Kidney (tissue), 22 donors: ENCODE measurements at places on chromosomes 3 and 15. TPM values are rescaled to one million over a fixed set of nuclear protein-coding genes. Genes with fewer than 3 reads are reported as not detected.

GRCh38 chr3:71299160-71299559 is 284.4 kb downstream of the FOXP1 start:
- no peaks in the 10 kb centered on the region for H3K27me3 ChIP-seq
- no peak for DNase-seq
- H3K27ac ChIP-seq = no peak overlapping the region
- H3K4me1 ChIP-seq = no peaks in the 10 kb centered on the region
- H3K36me3 ChIP-seq = no peaks in the 10 kb centered on the region

DNA sequence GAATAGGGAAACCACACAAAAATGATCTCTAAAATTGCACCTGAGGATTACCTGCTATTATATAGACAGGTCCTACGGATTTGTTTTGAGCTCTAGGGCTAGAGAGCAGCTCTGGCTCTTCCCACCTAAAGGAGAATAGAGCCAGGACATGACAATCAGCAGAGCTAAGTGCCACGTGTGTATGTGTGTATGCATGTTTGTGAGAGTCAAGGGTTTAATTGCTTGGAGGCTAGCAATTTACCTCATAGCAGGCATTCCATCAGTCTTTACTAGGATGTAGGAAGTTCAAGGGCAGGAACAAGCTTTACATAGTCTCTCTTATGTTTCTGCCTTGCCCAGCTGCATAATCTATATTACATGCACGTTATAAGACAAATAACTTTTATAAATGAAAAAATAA is 498.2 kb downstream of the NSUN3 start:
- DNase-seq = no peak
- H3K27ac ChIP-seq = no peak overlapping the region
- no peaks in the 10 kb centered on the region for H3K36me3 ChIP-seq
- no peaks in the 10 kb centered on the region for H3K4me1 ChIP-seq
- H3K27me3 ChIP-seq = no peaks in the 10 kb centered on the region

- no peaks in the 10 kb centered on the region for H3K4me1 ChIP-seq
- no peaks in the 10 kb centered on the region for H3K36me3 ChIP-seq
- DNase-seq = no peak
- H3K27ac ChIP-seq = no peak overlapping the region
- H3K27me3 ChIP-seq = no peaks in the 10 kb centered on the region
- H3K4me3 ChIP-seq = no peak overlapping the region
These were observed 40.1 kb upstream of the EPHB1 start for GRCh38 chr3:134754768-134755559.

DNA sequence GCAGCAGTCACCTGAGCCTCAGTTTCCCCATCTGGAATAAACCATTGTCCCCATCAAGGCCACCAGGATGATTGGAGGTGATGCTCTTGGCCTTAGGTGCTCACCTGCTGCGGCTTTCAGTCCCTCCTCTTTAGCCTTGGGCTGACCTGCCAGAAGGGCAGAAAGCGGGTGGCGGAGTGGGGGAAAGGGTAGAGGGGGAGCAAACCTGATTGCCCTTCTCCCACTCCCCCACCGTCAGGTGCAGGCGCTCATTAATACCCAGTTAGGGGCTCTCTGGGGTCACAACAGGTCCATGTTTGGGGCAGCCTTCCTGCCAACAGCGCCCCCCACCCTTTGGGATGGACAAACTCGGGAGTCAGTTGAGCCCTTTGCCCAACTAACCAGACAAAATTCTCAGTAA is 50.5 kb downstream of the GRIP2 start:
- no peak overlapping the region for H3K4me3 ChIP-seq
- H3K27ac ChIP-seq = no peak overlapping the region
- H3K4me1 ChIP-seq = peaks cover 8% of the 10 kb centered on the region
- DNase-seq = no peak
- H3K27me3 ChIP-seq = no peaks in the 10 kb centered on the region
- H3K36me3 ChIP-seq = peaks cover 5% of the 10 kb centered on the region

- H3K4me1 ChIP-seq = no peaks in the 10 kb centered on the region
- no peaks in the 10 kb centered on the region for H3K27me3 ChIP-seq
- no peak for DNase-seq
- peaks cover 12% of the 10 kb centered on the region for H3K36me3 ChIP-seq
- H3K4me3 ChIP-seq = no peak overlapping the region
These were observed 70.3 kb downstream of the SENP2 start for GRCh38 chr3:185656321-185656840.

DNA sequence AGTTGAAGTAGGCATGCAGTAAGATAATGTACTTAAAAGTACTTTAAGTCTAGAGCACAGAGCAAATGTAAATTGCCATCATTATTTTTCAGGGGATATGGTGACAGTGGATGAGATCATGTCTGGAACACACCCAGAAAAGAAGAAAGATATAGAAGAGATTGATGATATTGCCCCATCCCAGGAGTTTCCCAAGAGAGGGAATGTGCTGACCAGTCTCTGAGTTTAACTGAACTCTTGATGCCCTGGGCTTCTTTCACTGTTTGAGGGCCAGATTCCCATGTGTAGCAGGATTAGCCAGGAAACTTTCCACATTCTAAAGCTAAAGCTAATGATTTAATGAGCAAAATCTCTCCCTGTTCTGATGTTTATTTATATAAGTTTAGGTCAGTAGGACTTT is 366.8 kb upstream of the UMPS start:
- H3K4me1 ChIP-seq = peaks cover 3% of the 10 kb centered on the region
- H3K36me3 ChIP-seq = no peaks in the 10 kb centered on the region
- H3K27me3 ChIP-seq = no peaks in the 10 kb centered on the region
- H3K4me3 ChIP-seq = no peak overlapping the region

DNA sequence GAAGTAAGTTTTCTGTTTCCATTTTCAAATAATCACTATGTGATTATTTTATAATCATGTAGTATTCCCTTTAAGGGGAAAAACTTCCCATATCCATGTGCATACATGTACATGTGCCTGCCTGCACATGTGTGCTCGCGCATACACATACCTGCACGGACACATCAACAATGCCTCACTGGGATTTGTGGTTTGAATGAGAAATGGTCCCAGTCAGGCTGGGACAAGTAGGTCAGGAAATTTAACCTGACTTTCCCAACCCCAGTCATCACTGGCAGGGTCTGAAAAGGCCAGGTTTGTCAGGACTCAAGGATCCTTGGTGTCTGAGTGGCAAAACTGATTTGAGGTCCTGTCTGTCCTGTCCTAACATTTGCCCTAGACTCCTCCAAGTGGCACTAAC is 109.3 kb upstream of the MRPS22 start:
- H3K36me3 ChIP-seq = no peaks in the 10 kb centered on the region
- H3K4me1 ChIP-seq = no peaks in the 10 kb centered on the region
- H3K27me3 ChIP-seq = no peaks in the 10 kb centered on the region
- no peak overlapping the region for H3K27ac ChIP-seq
- H3K4me3 ChIP-seq = no peak overlapping the region

DNA sequence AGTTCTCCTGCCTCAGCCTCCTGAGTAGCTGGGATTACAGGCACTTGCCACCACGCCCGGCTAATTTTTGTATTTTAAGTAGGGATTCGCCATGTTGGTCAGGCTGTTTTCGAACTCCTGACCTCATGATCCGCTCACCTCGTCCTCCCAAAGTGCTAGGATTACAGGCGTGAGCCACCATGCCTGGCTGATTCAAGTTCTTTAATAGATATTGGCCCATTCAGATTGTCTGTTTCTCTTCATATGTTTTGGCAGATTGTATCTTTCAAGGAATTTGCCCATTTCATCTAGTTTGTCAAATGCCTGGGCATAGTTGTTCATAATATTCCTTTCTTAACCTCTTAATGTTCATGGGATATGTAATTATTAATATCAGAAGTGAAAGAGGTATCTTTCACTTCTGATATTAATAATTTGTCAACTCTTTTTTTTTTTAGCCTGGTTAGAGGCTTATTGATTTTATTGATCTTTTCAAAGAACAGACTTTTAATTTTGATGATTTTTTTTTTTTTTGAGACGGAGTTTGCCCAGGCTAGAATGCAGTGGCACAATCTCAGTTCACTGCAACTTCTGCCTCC is 40.2 kb upstream of the ZFAND6 start:
- no peak overlapping the region for H3K27ac ChIP-seq
- no peaks in the 10 kb centered on the region for H3K27me3 ChIP-seq
- H3K36me3 ChIP-seq = no peaks in the 10 kb centered on the region
- DNase-seq = no peak
- no peaks in the 10 kb centered on the region for H3K4me1 ChIP-seq
- H3K4me3 ChIP-seq = no peak overlapping the region

- H3K4me3 ChIP-seq = no peak overlapping the region
- H3K27me3 ChIP-seq = no peaks in the 10 kb centered on the region
- H3K4me1 ChIP-seq = no peaks in the 10 kb centered on the region
These were observed 492.6 kb downstream of the GABRG3 start for GRCh38 chr15:27463525-27464088.

- H3K27me3 ChIP-seq = no peaks in the 10 kb centered on the region
- H3K27ac ChIP-seq = no peak overlapping the region
- no peaks in the 10 kb centered on the region for H3K36me3 ChIP-seq
- no peak overlapping the region for H3K4me3 ChIP-seq
- no peaks in the 10 kb centered on the region for H3K4me1 ChIP-seq
- DNase-seq = peak; percentile 16
These were observed 12.1 kb upstream of the THSD4 start for GRCh38 chr15:71103102-71103676.

GRCh38 chr3:146851665-146852064 is 246.5 kb upstream of the PLSCR5 start:
- no peaks in the 10 kb centered on the region for H3K27me3 ChIP-seq
- H3K36me3 ChIP-seq = no peaks in the 10 kb centered on the region
- no peak overlapping the region for H3K4me3 ChIP-seq
- H3K27ac ChIP-seq = no peak overlapping the region
- no peaks in the 10 kb centered on the region for H3K4me1 ChIP-seq

The FBXO45 gene
- 7.0 TPM for total RNA-seq

The CHAC1 gene
- total RNA-seq = 4.7 TPM

The RAB27A gene
- 45.8 TPM for total RNA-seq

The AGTR1 gene
- 5.6 TPM for total RNA-seq

The EIF4E3 gene
- 37.1 TPM for total RNA-seq

The GOLGA6A gene
- 0.06 TPM for total RNA-seq
